ENCODE measurements at places on chromosomes 2 and 18. TPM values are rescaled to one million over a fixed set of nuclear protein-coding genes. Genes with fewer than 3 reads are reported as not detected.

SAG gene
- not detected for total RNA-seq

SRD5A2 gene
- total RNA-seq: not detected

TMEFF2 gene
- total RNA-seq: 0.12 TPM

FZD7 gene
- total RNA-seq: 0.29 TPM

SETBP1 gene
- total RNA-seq: 4.2 TPM

C2orf72 gene
- total RNA-seq: 0.11 TPM

RBBP8 gene
- total RNA-seq: 15.4 TPM

ICA1L gene
- 3.7 TPM for total RNA-seq

MERTK gene
- 37.3 TPM for total RNA-seq

HAAO gene
- 0.60 TPM for total RNA-seq

SCG2 gene
- total RNA-seq: not detected

SUMO1 gene
- 102 TPM for total RNA-seq

DNA sequence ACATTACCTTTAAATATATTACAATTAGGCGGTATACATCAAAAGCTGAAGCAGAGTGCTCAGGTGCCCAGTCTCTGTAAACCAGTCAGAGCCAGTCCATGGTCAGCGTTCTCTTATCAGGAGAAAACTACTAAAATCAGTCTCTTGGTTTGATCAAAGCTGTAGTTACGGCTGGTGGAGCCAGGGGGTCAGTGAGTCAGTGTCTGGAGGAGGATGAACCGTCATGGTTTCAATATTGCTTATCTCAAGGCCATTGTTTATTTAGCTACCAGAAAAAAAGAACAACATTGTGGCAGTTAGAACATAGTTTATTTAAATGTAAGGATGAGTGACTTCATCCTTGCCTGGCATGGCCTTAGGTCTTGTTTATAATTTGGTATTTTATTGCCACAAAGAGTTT, 71.3 kb upstream of the NYAP2 start:
- DNase-seq: peak; percentile 2

GRCh38 chr2:113240150-113240914, 38.4 kb downstream of the PAX8 start:
- peak; percentile 89 for DNase-seq

DNA sequence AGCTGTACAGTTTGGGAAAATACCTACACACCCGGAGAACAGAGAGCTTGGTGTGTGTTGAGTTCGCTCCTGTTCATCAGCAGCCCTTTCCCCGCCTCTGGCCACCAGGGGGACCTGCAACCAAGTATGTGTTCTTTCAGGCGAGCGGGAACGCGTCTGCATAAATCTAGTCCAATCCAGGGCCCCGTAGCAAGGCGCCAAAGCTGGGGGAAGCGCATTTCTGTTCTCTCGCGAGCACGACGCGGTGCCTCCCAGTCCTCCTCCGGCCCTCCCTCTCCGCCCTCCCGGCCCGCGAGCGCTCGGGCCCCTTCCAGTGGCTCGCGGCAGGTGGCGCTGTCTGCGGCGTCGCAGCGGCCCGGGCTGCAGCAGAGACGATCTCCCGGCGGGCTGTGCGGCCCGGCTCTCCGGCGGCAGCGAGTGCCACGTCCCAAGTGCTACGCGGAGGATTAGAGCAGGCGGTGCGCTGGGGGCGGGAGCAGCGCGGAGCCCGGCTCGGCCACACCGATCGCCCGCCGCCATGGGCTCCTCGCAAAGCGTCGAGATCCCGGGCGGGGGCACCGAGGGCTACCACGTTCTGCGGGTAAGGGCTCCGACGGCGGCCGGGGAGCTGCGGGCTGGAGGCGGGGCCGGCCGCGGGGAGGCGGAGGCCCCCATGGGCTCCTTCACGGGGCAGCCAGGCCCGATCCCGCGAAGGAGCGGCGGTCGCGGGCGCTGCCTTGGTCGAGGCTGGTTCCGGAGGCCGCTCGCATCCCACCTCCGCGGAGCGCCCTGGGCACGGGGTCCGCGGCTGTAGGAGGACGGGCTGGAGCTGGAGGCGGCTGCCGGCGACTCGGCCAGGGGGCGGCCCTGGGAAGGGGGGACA, at the start of gene GORASP2:
TSS of gene GORASP2 (plus strand) at position 430 of the 862 bp plus-strand sequence. CDS start at position 518, 88 bp downstream.
- peak; percentile 99 for DNase-seq

DNA sequence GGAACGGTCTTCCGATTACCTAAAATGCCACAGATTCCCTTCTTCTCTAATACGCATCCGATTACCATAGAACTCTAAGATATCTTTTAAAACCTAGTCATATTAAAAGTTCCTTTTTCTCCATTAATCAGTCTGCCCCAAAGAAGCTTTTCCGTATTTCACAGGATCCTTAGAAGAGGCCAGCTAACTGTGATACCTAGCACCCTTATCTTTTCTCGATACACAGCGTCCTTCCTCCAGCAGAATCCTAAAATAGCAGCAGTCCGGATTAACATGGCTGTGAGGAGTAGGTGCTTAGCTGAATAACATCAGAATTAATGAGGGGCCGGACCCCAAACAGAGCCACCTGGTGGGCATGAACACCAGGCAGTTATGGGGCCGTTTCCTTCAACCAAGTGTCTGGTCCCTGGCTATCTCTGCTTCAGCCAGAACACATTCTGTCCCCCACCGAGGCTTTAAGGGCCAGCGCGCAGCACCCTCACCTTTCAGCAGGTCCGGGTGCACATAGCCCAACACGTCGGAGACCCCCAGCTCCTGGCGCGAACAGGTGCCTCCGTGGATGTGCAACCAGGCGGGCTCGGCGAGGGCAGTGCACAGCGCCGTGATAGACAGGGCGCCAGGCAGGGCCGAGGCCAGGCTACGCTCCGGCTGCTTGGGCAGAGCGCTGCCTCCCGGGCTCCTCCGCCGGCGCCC, 995 bp downstream of the TMEM127 start:
- peak; percentile 66 for DNase-seq

- peak; percentile 2 for DNase-seq
These were observed 674.3 kb upstream of the REG3G start for GRCh38 chr2:78351208-78351607.

- DNase-seq: peak; percentile 24
These were observed 19.2 kb upstream of the SLC8A1 start for GRCh38 chr2:40470822-40471813.

- DNase-seq: no peak
These were observed 261.8 kb downstream of the ERBB4 start for GRCh38 chr2:212276813-212277212.

GRCh38 chr2:134396493-134396892, 142.6 kb downstream of the MGAT5 start:
- no peak for DNase-seq

- DNase-seq: no peak
These were observed 925.7 kb downstream of the DCDC2C start for GRCh38 chr2:4628998-4629501.

- DNase-seq: no peak
These were observed 410.5 kb upstream of the MEIS1 start for GRCh38 chr2:66024391-66024790.

DNA sequence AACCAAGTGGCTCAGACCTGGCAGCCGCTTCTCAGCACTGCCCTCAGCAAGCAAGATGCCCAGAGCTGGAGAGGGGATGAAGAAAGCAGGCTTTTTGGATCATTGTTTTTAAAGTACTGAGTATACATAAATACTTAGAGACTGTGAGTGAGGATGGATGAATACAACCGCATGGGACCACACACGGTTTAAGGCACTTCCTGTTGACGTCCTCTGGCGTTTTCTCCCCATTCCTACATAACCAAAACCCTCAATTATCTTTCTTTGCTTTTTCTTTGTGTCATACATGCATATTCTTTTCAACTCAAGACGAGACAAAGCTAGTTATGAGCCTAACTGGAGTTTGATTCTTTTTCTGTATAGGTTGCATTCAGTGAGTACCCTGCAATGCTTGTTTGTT, 198.4 kb downstream of the GALR1 start:
- DNase-seq: no peak

GRCh38 chr2:228615496-228615895, 434.0 kb upstream of the SPHKAP start:
- DNase-seq: no peak

- DNase-seq: no peak
These were observed 146.4 kb downstream of the DAW1 start for GRCh38 chr2:228017784-228018183.

- no peak for DNase-seq
These were observed 14.8 kb downstream of the WDFY1 start for GRCh38 chr2:223930103-223930976.

- DNase-seq: no peak
These were observed 53.4 kb downstream of the KIF5C start for GRCh38 chr2:148928395-148928794.

- peak; percentile 78 for DNase-seq
These were observed at the start of gene RAB27B for GRCh38 chr18:54828281-54828881. RAB27B (plus strand) TSS chr18:54828477; CDS start chr18:54877586, 49,109 bp downstream.

DNA sequence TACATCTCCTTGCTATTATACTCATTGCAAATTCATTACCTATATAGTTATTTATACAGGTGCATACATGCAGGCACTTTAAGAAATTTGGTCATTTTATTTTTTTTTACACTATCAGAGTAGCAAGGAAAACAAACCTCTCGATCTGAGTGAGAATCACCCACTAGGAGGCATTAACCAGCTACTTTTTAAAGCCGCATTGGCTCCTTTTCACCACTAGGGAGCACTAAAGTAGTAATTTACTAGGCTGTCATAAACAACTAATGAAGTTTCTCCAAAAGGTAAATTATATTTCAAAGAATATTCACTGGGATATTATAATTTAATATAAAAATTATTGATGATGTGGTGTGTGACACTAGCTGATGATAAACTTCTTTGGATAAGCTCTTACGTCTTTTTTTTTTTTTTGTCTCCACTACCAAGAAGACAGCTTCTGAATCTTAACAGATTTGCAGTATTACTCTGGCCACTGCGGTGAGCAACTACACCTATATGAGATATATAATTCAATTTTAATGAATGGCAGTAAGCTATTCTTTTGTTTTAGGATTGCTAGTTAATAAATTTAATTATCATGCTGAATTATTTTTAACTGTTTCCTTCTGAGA, 101.9 kb downstream of the NOL4 start:
- peak; percentile 56 for DNase-seq

DNA sequence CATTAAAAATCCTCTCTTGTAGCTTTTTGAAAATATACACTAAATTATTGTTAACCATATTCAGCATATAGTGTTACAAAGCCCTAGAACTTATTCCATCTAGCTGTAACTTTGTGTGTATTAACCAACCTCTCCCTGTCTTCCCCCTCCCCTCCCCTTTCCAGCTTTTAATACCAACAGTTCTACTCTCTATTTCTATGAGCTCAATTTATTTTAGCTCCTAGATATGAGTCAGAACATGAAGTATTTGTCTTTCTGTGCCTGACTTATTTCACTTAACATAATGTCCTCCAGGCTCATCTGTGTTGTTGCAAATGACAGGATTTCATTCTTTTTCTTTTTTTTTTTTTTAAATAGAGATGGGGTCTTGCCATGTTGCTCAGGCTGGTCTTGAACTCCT, 45.1 kb downstream of the GPD2 start:
- DNase-seq: no peak

- no peak for DNase-seq
These were observed 491.1 kb upstream of the MYT1L start for GRCh38 chr2:2822143-2822542.

GRCh38 chr2:152518034-152518433, 183.1 kb downstream of the FMNL2 start:
- no peak for DNase-seq

DNA sequence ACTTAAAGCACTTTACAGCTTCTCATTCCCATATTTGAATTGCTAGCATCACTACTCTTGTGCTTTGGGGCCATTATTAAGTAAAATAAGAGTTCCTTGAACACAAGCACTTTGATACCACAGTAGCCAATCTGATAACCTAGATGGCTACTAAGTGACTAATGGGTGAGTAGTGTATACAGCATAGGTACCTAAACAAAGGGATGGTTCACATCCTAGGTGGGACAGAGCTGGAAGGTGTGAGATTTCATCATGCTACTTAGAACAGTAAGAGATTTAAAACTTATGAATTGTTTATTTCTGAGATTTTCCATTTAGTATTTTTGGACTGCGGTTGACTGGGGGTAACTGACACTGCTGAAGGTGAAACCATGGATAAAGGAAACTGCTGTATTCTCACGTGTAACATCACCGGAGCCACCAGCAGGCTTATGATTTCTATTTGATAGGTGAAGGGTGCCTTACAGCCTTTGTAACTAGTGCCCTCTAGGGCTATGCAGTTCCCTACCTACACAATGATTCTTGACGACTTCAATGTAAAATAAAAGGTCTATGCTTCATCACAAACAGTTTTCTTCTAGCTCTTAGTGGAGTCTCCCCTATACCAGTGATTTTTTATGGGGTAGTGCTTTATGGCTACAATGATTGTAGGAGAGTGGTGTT, 22.1 kb upstream of the CRIM1 start:
- DNase-seq: no peak

DNA sequence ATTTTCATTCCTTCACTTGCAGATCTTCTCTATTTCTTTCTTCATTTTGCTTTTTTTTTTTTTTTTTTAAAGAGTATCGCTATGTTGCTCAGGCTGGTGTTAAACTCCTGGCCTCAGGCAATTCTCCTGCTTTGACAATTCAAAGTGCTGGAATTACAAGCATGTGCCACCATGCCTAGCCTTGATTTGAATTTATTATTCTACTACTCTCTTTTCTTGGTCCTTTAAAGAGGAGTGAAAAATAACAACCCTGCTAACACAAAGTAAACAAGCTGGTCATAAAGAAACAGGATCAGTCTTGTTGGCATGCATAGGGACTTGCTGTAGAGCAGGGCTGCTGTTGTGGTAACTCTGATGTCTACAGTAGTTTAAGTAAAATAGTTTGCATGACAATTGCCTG, 1615.3 kb upstream of the ZEB2 start:
- no peak for DNase-seq

GRCh38 chr2:195352581-195352980, 304.4 kb upstream of the SLC39A10 start:
- DNase-seq: no peak

DNA sequence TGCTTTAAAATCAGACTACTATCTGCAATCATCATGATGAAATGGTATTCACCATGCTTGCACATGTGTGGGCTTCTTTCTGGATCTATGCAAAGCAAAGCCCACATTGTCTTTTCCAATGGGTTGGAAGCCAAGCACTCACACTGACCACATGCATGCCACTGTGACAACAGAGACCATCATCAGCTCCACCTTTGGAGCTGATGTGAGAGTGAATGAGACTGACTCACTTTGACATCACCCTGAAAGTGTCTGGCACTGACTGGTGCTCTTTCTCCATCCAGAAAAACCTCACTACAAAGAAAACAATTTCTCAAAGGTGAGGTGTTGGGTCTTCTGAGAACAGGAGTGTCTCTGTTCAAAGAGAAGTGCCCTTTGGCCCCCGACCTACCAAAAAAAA, 4.7 kb downstream of the MYO5B start:
- no peak for DNase-seq
